ENCODE measurements at places on chromosomes 4 and X.

DNA sequence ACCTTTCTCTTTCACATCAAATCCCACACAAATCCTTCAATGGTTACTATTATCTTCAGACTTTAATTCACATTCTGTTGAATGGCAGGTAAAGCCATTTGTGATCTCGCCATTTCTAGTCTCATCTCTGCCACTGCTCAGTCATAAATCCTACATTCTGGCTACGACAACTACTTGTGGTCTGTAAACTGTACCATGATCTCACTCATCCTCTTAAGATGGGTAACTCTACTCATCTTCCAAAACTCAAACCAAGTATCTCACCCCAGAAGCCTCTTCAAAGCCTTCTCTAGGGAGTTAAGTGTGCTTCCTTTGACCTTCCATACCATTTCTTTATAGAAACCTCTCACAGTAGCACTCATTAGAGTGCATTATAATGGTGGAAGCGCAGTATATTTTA is 101.8 kb downstream of the NEK1 start:
- DNase-seq, result no peak

DNA sequence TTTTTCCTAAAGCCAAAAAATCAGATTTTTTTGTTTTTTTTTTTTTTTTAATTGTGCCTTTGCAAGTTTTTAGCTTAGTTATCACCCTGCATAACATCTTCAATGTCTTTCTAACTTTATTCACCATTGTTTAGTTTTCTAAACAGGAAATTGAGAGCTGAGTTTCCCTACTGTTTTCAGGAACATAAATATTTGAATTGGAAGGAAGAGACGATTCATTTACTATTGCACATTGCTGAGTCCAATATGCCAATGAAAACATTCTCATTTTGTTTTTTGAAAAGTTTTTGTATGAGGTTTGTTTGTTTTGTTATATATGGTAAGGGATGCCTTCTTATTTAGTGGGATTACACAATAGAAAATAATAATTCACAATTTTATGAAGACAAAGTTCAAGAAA is 148.4 kb downstream of the ANKRD50 start:
- no peak for DNase-seq

- DNase-seq, result no peak
Observed at GRCh38 chr4:11436084-11436483, 7.4 kb upstream of the HS3ST1 start.

DNA sequence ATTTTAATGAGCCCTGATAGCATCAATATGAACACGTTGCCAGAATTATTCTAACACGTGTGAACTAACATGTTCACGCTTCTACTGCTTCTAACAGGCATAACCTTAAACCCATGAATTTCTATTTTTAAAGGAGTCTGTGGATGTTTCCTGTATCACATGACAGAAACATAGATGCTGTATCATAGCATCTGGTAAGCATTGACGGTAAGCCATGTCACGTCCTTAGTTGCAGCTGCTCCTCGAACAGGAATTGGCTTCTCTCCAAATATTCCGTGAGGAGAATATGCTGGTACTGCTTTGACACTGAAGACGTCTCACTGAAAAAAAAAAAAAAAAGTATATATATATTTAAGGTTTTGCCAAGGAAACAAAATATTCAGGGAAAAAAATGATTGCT is 105.1 kb upstream of the MXRA5 start:
- no peak for DNase-seq

- DNase-seq, result no peak
Observed at GRCh38 chr4:72109364-72109763, 77.6 kb downstream of the NPFFR2 start.

GRCh38 chr4:37679301-37679700 is 6.9 kb downstream of the RELL1 start:
- DNase-seq, result no peak

- DNase-seq, result no peak
Observed at GRCh38 chrX:46580613-46581012, 7.0 kb downstream of the CHST7 start.

DNA sequence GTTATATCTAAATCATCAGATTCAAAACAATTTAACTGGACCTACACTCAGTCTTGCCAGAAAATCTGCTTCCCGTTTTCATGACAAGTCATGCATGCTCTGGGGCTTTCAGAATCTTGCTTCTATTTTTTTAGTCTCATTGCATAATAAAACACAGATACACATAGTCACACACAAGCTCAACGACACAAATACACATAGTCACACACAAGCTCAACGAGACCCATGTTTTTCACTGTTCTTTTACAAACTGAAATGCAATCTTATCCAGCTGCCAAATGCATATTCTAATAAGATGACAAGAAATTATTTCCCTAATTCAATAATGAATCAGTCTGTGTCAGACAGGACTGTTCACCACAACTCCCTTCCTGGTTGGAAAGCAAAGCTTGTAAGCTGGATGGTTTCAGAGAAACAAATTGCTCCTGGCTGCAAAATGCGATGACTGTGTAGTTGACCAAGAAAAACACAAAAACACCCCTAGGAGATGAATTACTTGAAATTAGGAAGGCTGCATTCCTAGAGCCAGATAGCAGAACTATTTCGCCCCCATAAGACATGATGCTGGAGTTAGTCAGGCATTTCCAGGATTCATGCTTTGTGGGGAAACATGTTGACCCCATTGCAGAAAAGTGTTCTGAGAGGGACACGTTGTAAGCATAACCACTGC is 208.7 kb downstream of the CHIC2 start:
- DNase-seq, result no peak

- DNase-seq, result no peak
Observed at GRCh38 chr4:7132730-7133582, 59.4 kb upstream of the SORCS2 start.

DNA sequence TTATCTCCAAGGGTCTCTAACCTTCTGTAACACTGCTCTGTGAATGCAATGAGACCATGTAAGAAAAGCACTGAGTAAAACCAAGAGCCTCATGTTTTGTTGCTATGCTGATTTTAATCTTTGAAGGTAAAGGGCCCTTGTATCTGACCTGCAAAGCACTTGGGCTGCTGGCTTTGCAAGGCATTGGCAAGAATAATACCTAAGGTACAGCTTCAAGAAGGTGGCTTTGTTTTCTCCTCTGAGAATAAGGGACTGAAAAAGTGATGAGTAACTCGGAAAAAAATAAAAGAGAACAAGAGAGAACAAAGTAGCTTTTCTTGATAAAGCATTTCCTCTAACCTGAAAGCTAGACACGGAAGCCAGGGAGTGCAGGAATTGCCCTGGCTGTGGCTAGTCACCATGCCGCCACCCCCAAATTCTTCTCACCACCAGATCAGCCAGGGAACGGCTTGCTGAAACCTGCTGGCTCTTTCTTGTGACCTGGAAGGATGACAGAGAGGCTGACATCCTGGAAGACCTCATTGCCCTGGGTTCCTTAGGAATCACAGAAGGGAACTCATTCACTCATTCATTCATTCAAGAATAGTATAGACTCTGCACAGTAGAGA is 41.8 kb upstream of the HS3ST1 start:
- DNase-seq, result no peak

GRCh38 chrX:38868941-38869401 is 67.7 kb downstream of the MID1IP1 start:
- DNase-seq, result no peak

DNA sequence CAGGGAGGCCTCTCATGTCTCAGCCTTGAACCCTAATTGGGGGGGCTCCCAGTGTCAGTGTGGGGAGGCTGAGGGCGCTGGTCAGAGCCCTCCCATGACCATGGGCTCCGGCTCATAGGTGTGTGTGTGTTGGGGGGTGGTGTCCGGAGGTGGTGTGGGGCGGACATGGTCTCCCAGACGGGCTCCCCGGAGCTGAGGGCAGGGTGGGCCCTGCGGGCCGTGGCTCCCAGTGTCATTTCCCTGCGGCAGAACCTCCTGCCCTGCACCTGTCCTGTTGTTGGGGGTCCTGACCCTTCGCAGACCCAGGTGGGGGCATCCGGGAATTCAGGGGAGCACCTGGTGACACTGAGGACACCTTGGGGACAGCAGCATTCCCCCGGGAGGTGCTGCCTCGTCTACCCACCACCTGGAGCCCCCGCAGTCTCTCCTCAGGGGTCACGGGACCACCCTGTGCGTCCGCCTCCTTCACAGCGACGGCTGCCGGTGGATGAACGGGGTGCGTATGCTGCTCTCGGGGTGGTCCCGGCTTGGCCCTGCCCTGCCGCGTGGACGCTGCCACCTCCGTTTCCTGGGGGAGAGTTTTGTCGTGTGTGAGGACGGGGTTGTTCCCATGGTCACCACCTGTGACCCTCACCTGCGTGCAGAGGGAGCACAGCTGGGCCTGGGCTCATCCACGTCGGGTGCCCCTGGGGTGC is 14.5 kb upstream of the GTPBP6 start:
- DNase-seq, result no peak

Measured in Jurkat, Clone E6-1 (cell line).